ENCODE measurements at places on chromosomes 4 and X. TPM values are rescaled to one million over a fixed set of nuclear protein-coding genes. Genes with fewer than 3 reads are reported as not detected.

DNA sequence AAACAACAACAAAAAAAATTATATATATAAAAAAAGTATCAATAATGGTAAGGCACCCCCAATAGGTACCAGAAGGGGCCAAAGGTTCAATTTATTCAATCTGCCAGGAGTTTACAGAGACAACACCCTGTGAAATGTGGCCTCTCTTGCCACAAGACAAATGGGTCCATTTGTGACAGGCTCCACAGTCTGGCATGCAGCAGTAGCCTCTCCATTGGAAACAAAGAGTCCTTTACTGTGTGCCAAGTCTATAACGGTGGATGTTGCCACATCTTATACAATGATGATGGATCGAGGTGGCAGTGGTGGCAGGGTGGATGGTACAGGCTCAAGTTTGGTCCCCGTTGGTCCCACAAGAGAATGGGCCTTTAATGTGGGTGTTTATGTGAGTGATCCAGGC, 70.1 kb upstream of the SH3RF1 start:
- DNase-seq = no peak

UGT2B15 gene
- not detected for total RNA-seq

USP17L20 gene
- not detected for total RNA-seq

DNA sequence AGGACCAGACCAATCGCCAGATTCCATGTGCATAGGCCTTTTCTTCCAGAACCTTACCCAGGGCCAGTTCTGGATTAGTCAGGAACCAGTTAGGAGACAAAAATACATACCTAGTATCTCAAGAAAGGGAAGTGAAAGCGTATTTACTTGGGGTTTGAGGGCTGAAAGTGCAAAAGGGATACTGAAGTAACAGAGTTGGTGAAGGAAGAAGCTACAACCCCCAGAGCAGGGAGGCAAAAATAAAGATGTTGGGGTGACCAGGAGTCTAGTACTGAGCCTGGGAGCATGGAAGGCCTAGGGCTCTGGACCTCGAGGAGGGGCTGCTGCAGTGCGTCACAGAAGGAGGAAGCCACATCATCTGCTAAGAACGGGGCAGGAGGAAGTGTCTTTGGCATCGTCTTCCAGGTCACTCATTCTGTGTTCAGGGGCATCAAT, 38.3 kb downstream of the TKTL1 start:
- DNase-seq = no peak

- DNase-seq = no peak
Measured at GRCh38 chr4:162957521-162958143, 209.1 kb downstream of the NAF1 start.

DNA sequence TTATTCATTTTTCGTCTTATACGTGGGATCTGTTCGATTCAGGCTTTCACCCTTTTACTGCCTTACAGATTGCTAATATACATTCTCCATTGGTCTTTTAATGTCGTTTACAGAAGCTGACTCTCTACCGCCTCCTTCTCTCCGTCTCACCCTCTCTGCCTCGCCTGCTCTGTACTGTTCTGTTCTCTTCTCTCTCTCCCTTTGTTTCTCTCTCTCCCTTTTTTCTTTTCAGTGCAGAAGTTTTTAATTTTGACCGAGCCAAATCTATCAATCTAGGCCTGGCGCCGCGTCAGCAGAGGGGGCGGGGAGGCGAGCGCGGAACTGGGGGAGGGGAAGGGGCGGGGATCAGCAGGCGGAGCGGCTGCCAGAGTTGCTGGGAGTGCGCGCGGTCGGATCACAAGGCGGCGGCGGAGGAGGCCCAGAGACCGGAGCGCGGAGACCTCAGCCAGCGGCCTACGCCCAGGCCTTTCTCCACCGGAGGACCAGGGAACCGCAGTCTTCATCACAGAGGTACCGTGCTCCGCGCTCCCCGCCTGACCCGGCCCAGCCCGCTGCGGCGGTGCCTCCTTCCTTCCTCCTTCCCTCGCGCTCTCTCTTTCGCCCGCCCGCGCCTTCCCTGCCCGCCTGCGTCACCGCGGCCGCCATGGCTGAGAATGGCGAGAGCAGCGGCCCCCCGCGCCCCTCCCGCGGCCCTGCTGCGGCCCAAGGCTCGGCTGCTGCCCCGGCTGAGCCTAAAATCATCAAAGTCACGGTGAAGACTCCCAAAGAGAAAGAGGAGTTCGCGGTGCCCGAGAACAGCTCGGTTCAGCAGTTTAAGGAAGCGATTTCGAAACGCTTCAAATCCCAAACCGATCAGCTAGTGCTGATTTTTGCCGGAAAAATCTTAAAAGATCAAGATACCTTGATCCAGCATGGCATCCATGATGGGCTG, at the start of gene UBQLN2:
Gene UBQLN2 (plus strand): TSS at position 397 of the 931 bp plus-strand sequence. CDS start 247 bp downstream, at position 644.
- DNase-seq = peak; percentile 80

PLAC1 gene
- total RNA-seq = 0.39 TPM

ASB12 gene
- total RNA-seq = 2.6 TPM

DBET gene
- total RNA-seq = not detected

All from skin of body (tissue), 3 donors.